T47D (cell line): ENCODE measurements at places on chromosomes 6 and 20.

GRCh38 chr6:34746104-34746846 lies 11.0 kb upstream of the SNRPC start:
- no peak for DNase-seq

- DNase-seq = no peak
These were observed 11.8 kb downstream of the FYN start for GRCh38 chr6:111861431-111861885.

DNA sequence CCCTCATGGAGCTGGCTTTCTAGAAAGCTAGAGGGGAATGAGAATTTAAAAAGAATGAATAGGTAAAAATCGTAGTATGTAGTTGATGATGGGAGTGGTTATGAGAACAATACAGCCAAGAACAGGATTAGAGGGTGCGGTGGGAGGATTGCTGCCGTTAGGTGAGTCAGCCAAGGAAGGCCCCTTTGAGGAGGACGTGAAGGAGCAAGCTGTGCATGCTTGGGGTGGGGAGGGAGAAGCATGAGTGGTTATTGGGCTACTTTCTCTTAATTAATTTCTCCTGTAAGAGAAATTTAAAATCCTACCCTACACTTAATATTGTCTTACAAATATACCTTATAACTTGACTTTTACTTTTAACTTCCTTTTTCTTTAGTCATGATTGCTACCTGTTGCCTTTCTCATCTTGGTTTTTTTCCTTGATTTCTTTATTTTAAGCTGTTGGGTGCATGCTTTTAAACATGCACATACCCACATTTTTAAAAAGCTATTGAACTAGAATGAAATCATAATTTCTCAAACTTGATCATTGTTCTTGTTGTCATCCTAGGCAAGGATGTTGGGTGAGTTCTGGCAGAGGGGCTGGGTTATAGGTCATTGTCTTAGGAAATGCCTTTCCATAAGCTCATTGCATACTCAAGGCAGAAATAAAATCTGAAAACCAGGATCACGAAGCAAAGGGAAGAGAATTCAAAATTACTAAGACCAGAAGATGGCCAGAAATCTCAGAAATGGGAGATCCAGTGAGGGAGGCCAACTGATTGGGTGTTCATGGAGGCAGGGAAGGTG lies 114.5 kb downstream of the TCP11 start:
- DNase-seq = no peak

GRCh38 chr6:13113981-13114593 lies 214.2 kb downstream of the TBC1D7 start:
- peak; percentile 63 for DNase-seq

DNA sequence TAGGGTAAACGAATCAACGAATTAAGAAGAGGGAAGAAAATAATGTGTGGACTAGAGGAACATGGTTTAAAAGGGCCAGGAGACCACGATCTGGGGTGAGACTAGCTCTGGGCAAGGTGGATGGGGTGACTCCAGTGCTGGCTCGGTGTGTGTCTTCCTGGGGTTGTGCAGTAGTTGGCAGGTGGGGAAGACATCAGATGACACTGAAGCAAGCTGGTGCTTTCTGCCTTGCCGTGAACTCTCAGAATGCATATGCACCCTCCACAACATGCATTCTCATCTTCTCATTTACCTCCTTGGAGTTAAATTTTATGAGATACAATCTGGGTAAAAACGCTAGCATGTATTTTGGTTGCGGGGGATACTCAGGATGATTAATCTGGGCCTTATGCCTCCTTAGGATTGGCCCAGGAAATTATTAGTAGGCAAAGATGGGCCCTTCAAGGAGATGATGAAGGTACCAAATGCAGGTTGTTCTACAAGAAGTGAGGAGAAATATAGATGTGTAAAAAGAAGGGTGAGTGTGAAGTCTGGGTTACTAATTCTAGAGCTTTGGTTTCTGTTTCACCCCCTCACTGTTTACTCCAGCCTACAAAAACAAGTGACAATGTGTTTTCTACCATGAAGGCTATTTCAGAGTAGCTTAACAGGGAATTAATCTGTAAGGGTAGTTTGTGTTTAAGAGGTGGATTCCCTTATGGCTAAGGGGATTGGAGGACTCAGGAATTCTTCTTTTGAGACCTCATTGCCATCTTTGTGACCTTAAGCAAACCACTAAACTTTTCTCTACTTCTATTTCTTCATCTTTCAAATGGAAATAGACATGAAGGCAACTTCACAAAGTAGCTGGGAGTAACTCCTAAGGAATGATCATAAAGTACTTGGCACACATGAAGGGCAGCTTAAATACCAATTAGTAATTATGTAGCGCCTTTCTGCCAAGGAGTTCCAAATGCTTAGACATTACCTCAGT lies 71.0 kb upstream of the SUPT3H start:
- DNase-seq = no peak

GRCh38 chr6:104633125-104633524 lies 226.6 kb downstream of the HACE1 start:
- DNase-seq = no peak

DNA sequence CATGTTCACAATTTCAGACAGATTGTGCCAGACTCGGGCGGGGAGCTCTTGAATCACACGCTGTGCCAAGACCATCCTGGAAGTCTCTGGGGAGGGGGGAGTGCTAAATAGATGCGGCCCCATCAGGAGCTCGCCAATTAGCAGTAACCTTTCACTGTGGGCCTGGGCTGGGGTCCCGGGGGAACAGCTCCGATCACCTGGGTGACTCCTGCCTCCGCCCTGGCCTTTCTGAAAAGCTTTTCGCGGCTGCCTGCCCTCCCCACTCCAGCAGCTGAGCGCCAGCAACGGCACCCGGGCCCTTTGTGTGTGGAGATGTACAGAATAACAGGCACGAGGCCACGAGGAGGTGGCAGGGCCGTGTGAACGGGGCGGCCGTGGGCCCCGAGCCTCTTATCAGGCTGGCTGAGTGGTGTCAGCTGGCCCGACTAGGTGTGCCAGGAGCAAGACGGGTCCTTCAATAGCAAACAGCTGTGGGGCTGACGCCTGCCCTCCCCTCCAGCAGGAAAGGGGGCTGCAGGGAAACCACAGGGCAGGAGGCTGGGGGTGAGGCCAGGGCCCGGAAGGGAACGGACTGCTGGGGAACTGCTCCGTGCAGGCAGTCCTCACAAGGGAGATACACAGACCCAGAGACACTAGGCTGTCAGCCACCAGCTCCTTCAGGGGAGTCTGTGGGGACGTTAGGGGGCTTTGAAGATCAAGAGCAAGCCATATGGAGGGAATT lies 56.8 kb downstream of the NOL4L start:
- DNase-seq = no peak

DNA sequence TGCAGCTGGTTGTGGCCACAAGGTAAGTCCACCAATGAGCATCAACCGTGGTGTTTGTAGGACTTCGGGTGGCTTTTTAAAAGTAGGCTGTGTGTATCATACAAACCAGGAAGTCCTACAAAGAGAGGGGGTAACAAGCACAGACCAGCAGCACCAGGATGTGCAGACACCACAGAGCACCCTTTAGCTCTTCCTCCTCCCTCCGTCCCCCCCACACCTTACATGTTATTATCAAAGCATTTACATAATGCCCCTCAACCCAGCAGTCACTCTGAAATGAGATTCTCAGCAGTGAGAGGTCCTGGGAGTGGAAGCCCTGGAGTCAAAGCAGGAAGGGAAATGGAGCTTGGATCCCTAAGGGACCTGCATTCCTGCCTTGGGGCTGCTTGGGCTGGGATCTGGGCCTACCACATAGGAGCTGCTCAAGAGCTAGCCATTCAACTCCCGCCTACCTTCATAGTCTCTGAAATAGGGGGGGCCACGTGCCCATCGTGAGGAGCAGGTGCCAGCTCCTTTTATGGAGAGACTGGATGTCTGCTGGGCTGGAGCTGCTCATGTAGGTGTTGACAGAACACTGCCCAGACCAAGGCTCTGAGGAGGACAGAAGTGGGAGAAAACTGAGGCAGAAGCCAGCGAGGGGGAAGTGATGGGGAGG lies 90.6 kb downstream of the PSMB1 start:
- DNase-seq = no peak

GRCh38 chr20:37299718-37300528 lies 10.5 kb downstream of the MANBAL start:
- DNase-seq = no peak

- no peak for DNase-seq
These were observed 128.3 kb downstream of the UTRN start for GRCh38 chr6:144413418-144413817.

DNA sequence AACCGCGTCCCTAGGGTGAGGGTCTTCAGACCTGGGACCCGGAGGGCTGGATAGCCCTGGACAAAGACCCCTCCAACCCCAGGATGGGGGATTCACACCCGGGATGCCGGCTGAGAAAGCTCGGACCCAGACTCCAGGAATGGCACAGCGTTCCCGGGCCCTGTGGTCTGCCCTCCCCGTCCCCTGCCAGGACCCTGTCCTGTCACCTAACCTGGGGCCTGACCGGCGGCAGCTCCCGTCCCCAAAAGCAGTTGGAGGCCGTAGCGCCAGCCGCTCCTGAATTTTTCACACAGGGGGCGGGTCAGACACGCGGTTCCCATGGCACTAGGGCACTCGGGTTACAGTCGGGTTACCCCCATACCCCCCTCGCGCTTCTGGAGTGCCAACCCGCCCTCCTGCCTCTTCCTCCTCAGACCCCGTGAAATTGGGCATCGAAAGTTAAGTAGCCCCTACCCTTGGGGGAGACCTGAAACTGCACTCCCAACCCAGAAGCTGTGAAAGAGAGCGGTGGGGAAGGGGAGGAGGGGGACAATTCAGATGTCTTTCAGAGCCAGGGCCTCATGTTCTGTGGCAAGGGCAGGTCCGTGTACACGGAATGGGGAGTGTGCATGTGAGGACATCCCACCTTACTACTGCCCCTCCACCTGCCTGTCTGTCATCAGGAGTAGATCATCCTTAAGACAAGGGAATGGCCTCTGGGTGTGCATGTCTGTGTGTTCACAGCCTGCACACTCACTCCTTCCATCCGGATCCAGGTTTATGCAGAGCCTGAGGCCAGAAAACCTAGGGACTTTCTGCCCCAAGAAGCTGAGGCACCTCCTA lies 595 bp downstream of the REM1 start:
- DNase-seq = peak; percentile 23

DNA sequence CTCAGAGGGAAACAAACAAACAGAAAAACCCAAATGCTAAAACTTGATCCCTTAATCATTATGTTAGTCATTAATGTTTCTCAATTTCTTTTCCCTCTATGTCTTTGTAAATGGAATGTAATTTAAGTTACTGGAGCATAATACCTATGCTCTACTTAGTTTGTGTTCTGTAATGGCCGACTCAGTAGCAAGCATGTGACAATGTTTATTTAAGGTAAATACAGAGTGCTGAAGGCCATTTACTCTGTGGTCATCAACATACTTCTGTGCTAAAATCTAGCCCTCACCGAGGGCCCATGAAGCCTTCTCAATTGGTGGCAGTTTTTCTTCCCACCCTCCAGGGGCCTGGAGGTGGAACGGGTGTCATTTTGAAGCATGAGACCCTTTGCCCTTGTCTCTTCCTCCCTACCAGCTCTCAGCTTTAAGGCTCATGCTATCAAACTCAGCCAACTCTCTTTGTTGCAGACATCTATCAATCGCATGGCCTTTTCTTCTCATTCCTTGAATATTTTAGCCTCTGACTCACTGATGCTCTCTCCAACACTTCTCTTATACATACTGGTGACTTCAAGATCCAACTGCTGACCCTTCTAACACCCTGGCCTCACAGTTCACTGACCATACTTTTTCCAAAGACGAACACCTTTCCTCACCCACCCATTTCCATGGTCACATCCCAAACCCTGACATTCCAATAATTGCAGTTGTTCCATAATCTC lies 48.2 kb downstream of the STX7 start:
- peak; percentile 30 for DNase-seq

DNA sequence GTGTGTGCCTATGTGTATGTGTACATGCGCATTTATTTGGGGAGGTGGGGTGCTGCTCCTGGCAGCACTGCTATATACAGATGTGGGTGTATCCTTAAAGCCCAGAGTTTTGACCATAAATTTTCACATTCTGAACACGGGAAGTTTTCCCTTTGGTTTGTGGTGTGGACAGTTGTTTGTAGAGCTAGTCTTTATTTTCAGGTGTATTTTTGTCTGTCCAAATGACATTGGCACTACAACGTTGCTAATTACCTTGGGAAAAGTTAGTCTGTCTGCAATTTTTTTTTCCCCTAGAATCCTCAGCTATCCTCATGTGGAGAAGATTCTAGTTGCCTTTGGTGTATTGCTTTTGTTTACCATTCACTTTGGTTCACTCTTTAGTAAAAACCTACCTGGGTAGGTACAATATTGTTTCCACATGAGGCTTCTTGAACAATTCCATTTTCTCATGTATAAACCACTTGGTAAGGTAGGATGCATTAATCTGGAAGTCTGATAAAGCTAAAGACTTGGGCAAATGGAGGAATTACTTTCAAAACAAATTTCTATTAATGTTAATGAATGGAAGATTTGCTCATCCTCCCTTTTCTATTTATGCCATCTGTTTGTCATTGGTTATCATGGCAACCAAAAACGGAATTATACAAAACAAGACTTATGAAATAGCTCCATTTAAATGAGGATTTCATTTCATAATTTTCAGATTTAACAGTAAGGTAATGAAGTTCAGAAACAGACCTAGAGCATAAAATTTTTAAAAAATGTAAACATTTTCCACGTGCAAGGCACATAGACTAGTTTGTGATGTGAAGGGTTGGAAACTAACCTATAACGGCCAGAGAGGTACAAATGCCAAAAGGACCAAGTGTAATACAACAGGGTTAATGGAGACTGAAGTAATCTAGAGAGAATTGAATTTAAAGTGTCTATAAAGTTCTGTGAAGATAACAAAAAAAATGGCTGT lies 3.9 kb downstream of the CCN2 start:
- DNase-seq = no peak

DNA sequence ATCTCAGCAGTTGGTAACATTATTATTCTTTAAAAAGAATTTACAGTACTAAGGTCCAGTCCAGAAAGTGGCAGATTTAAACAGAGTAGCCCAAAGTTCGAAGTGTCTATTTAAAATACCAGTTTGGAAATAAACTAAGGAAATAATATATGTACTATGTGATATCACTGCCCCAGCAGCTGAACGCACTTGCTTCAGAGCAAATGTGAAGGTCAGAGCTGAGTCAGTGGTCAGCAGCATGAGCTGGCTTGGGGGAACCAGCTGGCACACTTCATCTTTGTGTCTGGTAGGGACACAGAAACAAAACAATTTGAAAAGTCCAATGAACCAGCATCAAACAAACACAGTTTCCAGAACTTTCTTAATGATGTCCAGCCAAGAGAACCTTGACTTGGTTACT lies 15.4 kb downstream of the TMEM14B start:
- DNase-seq = no peak

DNA sequence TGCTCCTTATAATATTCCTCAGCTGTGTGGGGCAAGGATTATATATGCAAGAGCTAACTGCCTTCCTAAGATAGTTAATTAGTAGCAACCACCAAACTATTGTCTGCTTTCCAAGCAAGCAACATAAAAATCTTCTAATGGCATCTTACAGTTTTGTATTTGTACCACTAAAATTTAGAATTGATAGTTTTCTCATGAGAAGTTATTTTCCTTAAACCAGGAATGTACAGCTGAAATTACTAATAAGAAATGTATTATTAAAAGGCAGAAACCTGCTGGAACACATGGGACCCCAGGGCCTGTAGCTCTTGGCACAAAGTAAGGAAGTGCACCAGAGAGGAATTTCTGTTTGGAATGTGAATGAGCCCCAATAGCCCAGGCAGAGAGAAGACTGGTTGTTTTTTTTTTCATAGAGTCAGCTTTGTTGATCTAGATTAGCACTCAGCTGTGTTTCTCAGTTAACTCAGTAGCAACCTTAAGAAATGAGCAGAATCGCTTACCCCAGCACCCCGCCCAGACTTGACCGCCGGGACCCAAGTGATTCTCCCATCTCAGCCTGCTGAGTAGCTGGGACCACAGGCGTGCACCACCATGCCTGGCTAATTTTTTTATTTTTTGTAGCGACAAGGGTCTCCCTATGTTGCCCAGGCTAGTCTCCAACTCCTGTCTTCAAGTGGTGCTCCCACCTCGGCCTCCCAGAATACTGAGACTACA lies 2.6 kb downstream of the MGME1 start:
- no peak for DNase-seq
